Fibroblast of skin of left quadriceps (primary cell): ENCODE measurements at places on chromosomes 5 and 9.

GRCh38 chr9:91503673-91504081 lies 80.0 kb upstream of the NFIL3 start:
- no peak for DNase-seq

- DNase-seq: no peak
Observed at GRCh38 chr9:14554886-14555285, 138.3 kb downstream of the ZDHHC21 start.

DNA sequence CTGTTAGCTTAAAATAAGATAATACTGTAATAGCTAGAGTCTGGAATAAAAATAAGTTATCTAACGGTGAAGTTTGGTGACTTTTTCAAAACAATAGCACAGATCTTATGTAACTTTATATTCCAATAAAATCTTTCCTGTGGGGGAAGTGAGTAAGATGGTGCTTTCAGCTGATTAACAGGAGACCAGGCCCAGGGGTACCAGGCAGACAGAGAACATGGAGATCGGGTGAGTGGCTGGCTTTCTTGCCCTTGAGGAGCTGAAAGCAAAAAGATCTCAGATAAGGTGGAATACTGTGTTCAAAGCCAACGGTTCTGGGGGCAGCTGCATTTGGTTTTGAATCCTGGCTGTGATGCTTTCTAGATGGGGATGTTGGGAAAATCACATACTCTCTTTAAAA lies 61.3 kb downstream of the MAT2B start:
- no peak for DNase-seq

DNA sequence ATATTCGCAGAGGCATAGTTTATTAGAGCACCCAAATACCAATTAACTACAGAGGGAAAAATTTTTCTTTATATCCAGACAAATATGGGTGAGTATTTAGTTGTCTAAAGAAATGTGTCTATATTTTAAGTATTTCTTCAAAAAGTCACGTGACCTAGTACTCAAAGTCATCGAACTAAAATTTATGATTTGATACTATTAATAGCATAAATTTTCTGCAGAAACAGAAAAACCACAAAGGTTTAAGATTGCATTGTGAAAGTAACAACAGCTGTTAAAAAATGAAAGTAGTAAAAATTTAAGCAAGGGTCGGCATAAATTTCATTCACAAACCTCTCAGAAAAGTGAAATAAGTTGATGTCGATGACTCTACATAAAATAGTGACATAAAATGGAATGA lies 323.9 kb upstream of the RORB start:
- DNase-seq: no peak

DNA sequence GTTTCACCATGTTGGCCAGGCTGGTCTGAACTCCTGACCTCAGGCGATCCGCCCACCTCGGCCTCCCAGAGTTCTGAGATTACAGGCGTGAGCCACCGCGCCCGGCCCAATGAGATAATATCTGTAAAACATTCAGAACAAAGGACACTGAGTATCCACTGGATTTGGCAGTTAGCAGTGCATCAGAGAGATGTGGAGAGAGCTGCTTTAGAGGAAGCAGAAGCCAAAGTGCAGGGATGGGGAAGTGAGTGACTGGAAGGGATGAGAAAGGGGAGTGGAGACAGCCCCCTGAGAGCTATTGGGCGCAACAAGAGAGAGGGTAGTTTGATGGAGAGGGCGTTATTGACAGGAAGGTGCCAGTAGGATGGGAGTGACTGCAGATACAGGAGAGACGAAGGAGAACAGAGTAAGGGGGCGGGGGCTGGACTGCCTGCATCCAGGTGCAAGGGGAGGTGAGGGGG lies 157.5 kb upstream of the SHB start:
- DNase-seq: no peak

- no peak for DNase-seq
Observed at GRCh38 chr5:21672911-21673310, 1180.2 kb downstream of the CDH12 start.

- DNase-seq: no peak
Observed at GRCh38 chr9:85431339-85432102, 310.2 kb downstream of the AGTPBP1 start.

DNA sequence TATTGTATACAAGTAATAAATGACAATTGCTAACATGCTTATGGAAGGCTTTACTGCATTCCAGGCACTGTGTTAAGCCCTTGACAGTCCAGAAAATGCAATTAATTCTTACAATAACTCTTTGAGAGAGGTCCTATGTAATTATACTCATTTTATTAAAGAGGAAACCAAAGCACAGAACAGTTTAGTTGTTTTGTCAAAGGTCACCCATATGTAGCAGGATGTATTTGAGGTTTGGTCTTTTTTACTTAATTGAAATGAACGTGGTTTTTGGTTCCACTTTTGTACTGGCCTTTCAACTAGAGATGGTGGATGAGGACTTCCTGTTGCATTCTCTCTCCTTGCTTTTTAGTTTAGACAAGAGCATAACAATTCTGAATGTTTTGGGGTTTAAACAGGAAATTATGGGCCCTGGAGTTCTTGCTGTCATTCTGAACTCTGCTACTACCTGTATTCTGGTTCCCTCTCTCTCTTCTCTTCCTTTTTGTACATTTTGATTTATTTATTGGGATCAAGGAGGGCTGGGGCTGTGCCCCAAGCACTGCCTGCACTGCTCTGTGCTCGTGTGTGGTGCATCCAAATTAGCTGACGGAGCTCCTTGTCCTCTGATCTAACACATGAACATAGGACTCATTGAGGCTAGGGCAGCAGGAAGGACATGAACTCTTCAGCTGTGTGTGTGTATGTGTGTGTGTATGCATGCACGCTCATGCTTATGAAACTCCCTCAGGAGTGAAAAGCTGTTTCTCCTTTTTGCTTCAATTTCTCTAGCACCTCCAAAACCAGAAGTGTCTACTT lies 47.4 kb downstream of the SLC28A3 start:
- DNase-seq: no peak

GRCh38 chr9:71704796-71705195 lies 63.5 kb downstream of the CEMIP2 start:
- no peak for DNase-seq

DNA sequence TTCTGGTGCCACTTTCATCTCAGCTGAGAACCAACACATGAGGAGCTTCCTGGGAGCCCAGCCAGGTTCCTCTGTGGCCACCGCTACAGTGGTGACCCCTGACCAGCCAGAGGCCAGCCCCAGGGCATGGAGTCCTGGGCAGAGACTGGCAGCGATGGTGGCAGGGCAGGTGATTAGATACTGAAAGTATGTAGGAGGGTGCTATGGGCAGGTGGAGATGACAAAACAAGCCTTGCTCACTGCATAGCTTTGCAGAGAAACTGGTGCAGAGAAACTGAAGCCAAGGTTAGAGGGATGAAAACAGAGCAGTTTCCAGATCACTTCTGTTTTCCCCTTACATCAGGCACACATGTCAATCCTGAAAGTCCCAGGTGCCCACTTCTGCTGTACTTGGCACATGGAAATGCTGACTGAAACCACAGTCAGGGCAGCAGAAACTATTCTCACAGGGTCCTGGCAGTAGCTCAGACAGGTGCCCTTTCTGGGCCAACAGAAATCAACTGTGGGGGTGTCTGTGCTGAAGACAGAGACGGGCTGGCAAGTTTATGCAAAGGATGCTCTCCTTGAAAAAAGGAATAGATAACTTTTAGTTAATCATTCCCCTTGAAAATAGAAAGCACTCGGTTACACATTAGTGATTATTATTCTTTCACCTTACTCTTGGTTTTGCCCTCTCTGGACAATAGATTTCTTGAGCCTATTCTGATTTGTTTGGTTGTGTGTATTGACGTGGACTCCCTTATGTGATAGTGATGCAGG lies 90.3 kb downstream of the ANKRD55 start:
- DNase-seq: no peak

GRCh38 chr9:109159583-109159982 lies 7.5 kb downstream of the FRRS1L start:
- no peak for DNase-seq

GRCh38 chr9:75376680-75377254 lies 288.5 kb downstream of the OSTF1 start:
- no peak for DNase-seq

DNA sequence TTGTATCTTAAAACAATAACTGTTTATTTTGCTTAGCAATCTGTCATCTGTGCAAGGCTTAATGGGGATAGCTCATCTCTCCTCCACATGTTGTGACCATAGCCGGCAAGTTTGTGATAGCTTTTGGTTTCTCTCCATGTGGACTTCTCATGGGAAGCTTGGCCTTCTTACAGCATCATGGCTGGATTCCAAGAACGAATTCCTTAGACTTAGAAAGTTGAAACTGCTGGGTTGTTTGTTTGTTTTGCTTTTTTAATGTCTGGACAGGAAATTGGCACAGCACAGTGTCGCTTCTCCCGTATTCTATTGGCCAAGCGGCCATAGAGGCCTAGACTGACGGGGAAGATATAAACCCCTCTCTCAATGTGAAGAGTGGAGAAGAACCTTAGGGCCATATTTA lies 61.0 kb upstream of the PRDM9 start:
- DNase-seq: peak; percentile 15

DNA sequence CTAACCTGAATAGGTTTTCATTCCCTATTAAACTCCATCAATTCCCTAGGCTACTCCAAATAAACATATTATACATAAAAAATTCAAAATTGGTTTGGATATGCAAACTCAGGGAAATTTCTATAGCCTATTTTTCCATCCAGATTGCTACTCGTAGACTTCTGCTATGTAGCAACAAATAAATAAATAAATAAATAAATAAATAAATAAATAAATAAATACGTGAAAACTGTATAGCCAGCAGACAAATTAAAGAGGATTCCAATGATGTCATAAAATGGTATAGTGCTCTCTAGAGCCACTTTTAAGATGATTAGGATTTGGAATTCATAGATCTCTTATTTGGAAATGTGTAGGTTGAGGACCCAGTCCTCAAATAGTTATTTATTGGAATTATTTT lies 1193.2 kb upstream of the NUDT12 start:
- no peak for DNase-seq

DNA sequence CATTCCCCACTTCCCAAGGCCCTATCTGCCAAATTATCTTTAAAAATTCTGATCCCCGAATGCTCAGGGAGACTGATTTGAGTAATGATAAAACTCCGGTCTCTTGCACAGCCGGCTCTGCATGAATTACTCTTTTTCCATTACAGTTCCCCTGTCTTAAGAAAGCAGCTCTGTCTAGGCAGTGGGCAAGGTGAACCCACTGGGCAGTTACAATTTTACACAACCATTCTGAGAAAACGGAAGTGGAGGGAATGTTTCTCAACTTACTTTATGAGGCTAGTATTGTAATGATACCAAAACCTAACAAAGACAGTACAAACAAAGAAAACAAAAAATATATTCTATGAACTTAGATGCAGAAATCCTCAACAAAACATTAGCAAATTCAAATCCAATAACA lies 100.0 kb downstream of the MCTP1 start:
- no peak for DNase-seq

DNA sequence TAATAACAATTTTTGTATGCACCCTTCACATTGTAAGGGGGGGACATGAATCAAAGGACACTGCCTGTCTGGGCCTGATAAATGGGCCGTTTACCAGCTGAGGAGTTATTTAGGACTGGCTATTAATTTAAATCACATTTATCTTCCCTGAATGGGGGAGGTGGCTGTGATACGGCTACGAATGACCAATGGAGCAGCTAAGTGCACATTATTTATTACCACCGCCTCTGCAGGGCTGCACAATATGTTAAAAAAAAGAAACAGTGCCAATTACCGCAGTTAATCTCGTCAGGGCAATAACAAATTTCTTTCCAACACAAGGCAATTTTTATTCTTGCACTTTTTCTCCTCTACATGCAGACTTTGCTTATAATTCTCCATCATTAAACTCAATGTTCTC lies 318.4 kb downstream of the IRX2 start:
- DNase-seq: no peak

DNA sequence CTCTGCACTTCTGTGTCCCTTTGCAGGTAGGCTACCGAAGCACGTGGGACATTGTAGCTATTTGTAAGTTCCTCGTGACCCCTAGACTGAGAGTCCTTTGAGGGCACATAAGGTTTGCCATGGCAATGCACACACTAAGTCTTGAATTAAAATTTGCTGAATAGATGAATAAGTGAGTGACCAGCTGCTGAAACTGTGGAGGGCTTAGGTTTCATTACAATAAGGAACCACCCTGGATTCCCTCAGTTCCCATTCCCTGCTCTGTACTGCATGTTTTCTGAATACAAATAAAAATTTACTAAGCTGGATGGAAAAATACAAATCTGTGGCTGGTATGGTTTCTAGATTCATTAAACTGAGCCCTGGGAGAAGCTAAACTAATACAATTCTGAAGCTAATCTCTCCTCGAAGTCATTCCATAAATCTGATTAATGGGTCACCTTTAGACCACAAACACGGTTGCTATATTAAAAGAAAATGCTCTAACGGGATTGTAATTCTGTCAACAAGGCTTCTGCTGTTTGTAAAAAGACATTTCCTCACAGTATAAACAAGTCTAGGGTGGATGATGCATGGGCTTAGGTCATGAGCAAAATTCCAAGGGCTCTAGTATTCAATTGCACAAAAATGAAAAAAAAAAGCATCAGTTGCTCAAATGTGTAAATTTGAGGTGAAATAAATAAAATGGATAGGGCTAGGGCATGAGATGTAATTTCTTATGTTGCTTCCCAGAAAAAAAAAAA lies 172.3 kb downstream of the ATP10B start:
- DNase-seq: peak; percentile 8

DNA sequence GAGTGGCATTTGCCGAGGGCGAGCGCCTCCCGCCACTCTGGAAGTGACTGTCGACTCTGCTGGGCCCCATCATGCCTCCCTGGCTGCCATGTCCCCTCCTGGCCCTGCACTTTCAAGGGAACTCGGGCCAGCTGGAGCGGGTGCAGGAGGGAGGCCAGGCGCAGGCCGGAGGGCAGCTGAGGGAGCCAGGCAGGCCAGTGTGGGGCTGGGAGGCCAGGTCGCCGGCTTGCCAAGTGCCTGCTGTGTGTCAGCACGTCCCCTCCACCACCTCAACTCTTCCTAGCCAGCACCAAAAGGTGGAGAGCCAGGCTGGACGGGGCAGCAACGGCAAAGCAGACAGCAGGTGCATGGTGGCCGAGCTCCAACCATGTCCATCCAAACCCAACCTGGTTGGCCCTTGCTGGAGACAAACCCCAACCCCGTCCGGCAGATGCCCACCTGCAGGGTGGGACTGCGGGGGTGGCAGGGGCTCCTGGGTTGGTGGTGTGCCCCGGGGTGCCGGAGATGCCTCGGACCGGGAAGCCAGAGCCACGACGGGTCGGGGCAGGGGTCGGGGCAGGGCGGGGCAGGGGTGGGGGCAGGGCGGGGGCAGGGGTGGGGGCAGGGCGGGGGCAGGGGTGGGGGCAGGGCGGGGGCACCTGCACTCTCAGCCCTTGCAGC lies 36.5 kb upstream of the EGFL7 start:
- DNase-seq: no peak

DNA sequence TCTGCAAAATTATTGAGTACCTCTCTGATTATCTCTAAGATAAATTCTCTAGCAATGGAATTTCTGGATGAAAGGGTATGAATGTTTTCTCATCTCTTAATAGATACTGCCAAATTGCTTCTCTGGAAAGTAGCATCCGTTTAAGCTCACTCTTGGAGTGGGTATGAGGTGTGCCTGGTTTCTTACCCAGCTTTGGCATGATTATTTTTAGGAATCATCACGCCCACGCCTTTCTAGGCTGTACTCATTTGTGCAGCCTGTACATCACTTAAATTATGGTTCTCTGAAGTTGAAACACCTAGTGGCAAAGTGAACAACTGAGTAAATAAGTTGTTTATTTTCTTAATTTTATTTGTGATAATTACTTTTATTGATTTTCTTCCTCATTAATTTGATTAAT lies 156.5 kb upstream of the IL12B start:
- DNase-seq: no peak
